ENCODE measurements at places on chromosomes 6 and 20. TPM values are rescaled to one million over a fixed set of nuclear protein-coding genes. Genes with fewer than 3 reads are reported as not detected.

SLC17A1 gene
- total RNA-seq, result not detected

- no peak overlapping the region for H3K27ac ChIP-seq
- H3K27me3 ChIP-seq, result no peaks in the 10 kb centered on the region
- peak; percentile 89 for DNase-seq
- no peak overlapping the region for H3K4me3 ChIP-seq
- H3K36me3 ChIP-seq, result no peaks in the 10 kb centered on the region
Measured at GRCh38 chr20:6651016-6651415, 116.5 kb upstream of the BMP2 start.

DNA sequence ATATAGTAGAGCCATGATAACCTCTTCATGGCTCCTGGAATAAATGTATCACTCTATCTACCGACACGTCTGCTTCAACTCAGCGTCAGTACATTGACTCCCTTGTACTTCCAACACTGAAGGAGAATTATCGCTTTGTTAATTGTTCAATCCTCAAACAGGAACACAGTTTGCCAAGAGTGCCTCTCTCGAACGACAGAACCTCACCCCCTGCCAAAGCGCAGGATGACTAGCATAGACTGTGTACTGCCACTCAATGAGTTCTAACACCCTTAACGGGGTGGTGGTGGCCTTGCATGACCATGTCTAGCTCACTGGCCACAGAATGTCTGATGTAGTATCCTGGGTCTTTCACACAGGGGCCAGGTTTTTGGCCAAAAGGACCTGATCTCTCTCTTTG is 81.4 kb upstream of the HEY2 start:
- H3K4me1 ChIP-seq, result no peaks in the 10 kb centered on the region
- H3K27me3 ChIP-seq, result no peaks in the 10 kb centered on the region
- DNase-seq, result no peak
- no peak overlapping the region for H3K4me3 ChIP-seq
- no peaks in the 10 kb centered on the region for H3K36me3 ChIP-seq

DNA sequence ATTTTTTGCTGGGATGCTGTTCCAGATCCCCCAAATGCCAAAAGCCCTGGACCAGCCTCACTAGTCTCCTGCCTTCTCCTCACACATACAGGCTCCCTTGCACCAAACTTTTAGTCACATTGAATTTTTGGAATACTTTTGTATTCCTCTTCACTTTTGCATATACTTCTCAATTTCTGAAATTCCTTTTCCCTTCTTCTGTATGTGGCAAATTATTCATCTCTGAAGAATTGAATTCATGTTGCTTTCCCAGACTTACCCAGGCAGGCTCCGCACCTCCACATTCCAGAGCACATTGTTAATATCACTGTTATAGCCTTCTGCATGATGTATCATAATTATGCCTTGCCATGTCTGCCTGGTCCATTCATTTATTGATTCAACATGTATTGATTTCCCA is 255.3 kb upstream of the POU3F2 start:
- DNase-seq, result peak; percentile 88
- no peaks in the 10 kb centered on the region for H3K36me3 ChIP-seq
- no peak overlapping the region for H3K27ac ChIP-seq
- H3K27me3 ChIP-seq, result no peaks in the 10 kb centered on the region
- H3K4me1 ChIP-seq, result no peaks in the 10 kb centered on the region

- no peaks in the 10 kb centered on the region for H3K4me1 ChIP-seq
- DNase-seq, result peak; percentile 52
- H3K27me3 ChIP-seq, result no peaks in the 10 kb centered on the region
- H3K36me3 ChIP-seq, result no peaks in the 10 kb centered on the region
Measured at GRCh38 chr6:26172608-26172968, 85.4 kb downstream of the HFE start.

PLEKHG1 gene
- total RNA-seq, result 5.4 TPM

DNA sequence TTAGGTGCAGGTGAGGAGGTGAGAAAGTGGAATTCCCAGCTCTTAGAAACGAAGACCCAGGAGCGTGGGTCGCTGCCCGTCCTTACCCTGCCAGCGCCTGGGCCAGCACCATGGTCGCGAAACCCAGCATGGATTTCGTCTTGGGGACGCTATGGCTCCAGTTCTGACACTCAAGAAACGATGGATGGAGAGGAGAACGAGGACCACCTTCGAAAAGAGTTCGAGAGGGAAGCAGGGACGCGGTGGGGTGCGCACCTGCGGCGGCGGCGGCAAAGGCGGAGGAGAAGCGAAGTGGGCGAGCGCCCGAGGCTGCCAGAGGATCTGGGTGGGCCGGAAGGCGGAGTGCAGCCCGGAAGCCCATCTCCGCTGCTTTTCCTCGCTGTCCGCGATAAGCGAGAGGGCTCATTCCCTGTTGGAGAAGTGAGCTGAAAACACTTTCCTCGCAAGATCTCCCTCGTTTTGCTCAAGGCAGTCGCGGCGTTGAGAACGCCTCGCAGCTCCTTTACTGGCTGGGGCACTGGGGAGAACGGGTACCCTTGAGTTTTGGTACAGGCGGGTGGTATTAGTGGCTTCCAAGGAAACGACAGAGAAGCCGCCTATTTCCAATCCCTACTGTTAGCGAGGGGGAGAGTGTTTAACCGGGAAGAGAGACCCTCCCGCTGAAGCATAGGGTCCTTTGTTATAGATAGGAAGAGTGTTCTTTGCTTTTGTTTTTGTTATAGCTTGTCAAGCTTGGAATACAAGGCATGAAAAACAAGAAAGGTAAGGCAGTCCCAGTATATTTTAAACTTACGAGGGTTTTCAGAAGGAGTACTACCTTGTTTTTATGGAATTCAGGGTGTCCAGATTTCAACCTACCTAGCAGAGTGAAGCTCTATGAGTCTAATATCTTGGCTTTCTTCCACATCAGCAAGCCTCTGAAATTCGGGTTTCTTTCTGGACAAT is 109.5 kb downstream of the TRIM27 start:
- H3K4me1 ChIP-seq, result no peaks in the 10 kb centered on the region
- H3K4me3 ChIP-seq, result no peak overlapping the region
- DNase-seq, result no peak
- peaks cover 40% of the 10 kb centered on the region for H3K27me3 ChIP-seq

- H3K4me3 ChIP-seq, result no peak overlapping the region
- H3K36me3 ChIP-seq, result no peaks in the 10 kb centered on the region
- H3K27ac ChIP-seq, result no peak overlapping the region
- no peaks in the 10 kb centered on the region for H3K27me3 ChIP-seq
Measured at GRCh38 chr6:19059102-19059501, 672.0 kb downstream of the RNF144B start.

- H3K4me3 ChIP-seq, result no peak overlapping the region
- no peak overlapping the region for H3K27ac ChIP-seq
- no peaks in the 10 kb centered on the region for H3K36me3 ChIP-seq
- no peak for DNase-seq
Measured at GRCh38 chr6:108142240-108142639, 23.6 kb upstream of the NR2E1 start.

DNA sequence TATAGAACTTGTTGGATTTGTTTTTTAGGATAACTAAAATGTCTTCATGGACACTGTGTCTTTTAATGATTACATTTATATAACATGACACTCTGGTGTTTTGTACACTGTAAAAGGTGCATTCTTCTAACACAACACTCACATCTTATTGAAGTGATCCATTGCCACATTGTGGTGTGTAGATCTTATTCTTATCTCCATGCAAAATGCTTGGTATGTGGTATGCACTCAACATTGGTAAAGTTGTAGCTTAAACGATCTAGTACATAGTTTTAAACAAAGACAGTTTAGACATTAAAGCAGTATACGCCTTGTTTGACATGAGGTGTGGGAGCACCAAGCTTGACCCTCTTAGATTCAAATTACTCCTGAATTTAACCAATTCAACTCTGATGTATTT is 84.7 kb downstream of the SASH1 start:
- H3K4me3 ChIP-seq, result no peak overlapping the region
- no peak overlapping the region for H3K27ac ChIP-seq
- DNase-seq, result peak; percentile 82
- no peaks in the 10 kb centered on the region for H3K36me3 ChIP-seq

DNA sequence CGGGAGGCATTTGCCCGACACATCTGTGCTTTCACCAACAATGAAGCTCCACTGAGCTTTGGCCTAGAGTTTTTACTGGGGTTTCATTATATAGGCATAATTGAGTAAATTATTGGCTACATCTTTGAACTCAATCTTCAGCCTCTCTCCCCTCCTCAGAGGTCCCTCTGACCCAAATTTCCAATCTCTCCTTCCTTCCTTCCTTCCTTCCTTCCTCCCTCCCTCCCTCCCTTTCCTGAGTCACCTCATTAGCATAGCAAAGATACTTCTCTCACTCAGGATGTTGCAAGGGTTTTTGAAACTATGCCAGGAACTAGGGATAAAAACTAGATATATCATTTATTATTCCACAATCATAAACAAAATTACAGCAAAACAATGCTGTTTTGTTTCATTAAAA is 238.2 kb upstream of the PRND start:
- no peaks in the 10 kb centered on the region for H3K36me3 ChIP-seq
- H3K4me3 ChIP-seq, result no peak overlapping the region
- no peaks in the 10 kb centered on the region for H3K27me3 ChIP-seq

DNA sequence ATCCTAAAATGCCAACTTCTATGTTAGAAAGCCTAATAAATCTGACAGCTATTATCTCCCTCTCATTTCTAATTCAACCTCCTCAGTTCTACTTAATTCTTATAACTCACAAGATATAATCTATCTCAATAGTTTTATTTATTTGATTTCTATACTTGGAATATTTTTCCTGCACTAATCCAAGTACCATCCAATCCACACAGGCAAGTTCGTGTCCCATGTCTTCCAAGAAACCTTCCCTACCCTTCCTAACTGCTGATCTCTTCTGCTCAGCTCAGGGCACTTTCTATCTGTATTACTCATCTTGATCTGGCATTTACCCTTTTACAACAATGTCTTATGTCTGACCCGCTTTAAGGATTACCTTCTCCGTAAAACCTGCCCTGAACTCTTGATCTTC is 18.2 kb downstream of the NCOA5 start:
- H3K4me3 ChIP-seq, result no peak overlapping the region
- H3K36me3 ChIP-seq, result peaks cover 2% of the 10 kb centered on the region
- H3K27ac ChIP-seq, result no peak overlapping the region
- DNase-seq, result peak; percentile 6

HMGCLL1 gene
- total RNA-seq, result 0.51 TPM

GRCh38 chr20:47316776-47317126 is 39.7 kb downstream of the ZMYND8 start:
- DNase-seq, result no peak
- no peaks in the 10 kb centered on the region for H3K27me3 ChIP-seq
- no peak overlapping the region for H3K4me3 ChIP-seq
- peaks cover 2% of the 10 kb centered on the region for H3K36me3 ChIP-seq
- H3K4me1 ChIP-seq, result peaks cover 46% of the 10 kb centered on the region
- H3K27ac ChIP-seq, result peak overlapping the region; percentile 99

GRCh38 chr6:170188571-170189001 is 102.3 kb downstream of the DLL1 start:
- no peaks in the 10 kb centered on the region for H3K36me3 ChIP-seq
- no peak for DNase-seq
- no peak overlapping the region for H3K4me3 ChIP-seq
- no peaks in the 10 kb centered on the region for H3K27me3 ChIP-seq

GABRR1 gene
- total RNA-seq, result not detected

PPP1R16B gene
- total RNA-seq, result under 0.01 TPM

SLC4A11 gene
- 0.51 TPM for total RNA-seq

DNA sequence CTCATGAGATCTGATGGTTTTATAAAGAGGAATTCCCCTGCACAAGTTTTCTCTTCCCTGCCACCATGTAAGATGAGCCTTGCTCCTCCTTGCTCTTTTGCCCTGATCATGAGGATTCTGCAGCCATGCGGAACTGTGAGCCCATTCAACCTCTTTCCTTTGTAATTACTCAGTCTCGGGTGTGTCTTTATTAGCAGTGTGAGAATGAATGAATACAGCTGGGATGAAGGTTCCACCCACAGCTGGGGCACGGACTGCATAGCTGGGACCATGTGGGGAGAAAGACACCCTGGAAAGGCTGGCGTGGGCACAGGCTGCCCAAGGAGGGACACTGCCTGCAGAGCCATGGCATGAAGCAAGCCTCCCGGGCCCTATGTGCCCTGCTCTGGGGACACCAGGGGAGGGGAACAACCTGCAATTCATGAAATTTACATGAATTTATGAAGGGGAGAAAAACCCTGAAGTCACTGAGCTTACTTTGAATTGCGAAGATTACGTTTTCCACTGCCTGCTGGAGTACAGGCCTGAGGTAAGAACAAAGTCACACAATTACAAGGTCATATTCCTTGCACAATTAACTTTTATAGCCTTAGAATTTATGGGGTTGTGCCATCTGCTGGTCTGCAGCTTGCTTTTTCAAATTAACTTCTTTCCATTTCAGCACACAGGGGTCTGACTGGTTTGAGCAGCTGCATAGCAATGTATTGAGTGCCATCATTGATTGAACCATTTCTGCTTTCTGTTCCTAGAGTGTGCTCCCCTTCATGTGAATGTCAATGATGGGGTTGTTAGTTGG is 46.2 kb downstream of the SLC22A1 start:
- H3K27me3 ChIP-seq, result no peaks in the 10 kb centered on the region
- no peaks in the 10 kb centered on the region for H3K36me3 ChIP-seq
- no peak overlapping the region for H3K27ac ChIP-seq

GRCh38 chr6:91415031-91415605 is 828.2 kb upstream of the MAP3K7 start:
- no peaks in the 10 kb centered on the region for H3K36me3 ChIP-seq
- no peaks in the 10 kb centered on the region for H3K27me3 ChIP-seq

- peak; percentile 70 for DNase-seq
- no peak overlapping the region for H3K27ac ChIP-seq
- no peaks in the 10 kb centered on the region for H3K4me1 ChIP-seq
- no peaks in the 10 kb centered on the region for H3K27me3 ChIP-seq
- H3K4me3 ChIP-seq, result no peak overlapping the region
Measured at GRCh38 chr6:77038807-77039206, 424.5 kb downstream of the HTR1B start.

DNA sequence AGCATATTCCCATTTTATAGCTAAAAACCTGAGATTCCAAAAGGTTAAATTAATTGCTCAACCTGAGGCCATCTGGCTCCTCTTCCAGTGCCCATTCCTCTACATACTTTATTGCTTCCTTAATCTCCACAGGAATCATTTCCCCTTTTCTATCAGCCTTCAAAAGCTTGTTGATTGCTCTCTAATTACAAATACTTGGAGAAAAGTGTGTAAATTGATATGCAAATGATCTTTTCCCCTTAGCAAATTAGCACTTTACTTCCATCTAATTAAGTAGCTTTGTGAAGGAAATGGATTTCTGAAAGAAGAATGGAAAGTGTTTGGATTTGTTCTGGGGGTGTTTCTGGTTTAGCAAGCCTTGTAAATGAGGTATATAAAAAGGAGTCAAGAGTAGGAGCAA is 323.3 kb downstream of the GRIK2 start:
- H3K27ac ChIP-seq, result no peak overlapping the region
- H3K36me3 ChIP-seq, result no peaks in the 10 kb centered on the region
- H3K4me3 ChIP-seq, result no peak overlapping the region
- no peak for DNase-seq

GRCh38 chr6:113122060-113122459 is 735.1 kb upstream of the MARCKS start:
- H3K4me1 ChIP-seq, result peaks cover 8% of the 10 kb centered on the region
- DNase-seq, result peak; percentile 99
- no peak overlapping the region for H3K27ac ChIP-seq
- no peak overlapping the region for H3K4me3 ChIP-seq
- no peaks in the 10 kb centered on the region for H3K27me3 ChIP-seq

KHDC1L gene
- total RNA-seq, result not detected

- H3K27ac ChIP-seq, result no peak overlapping the region
- no peak for DNase-seq
- H3K36me3 ChIP-seq, result no peaks in the 10 kb centered on the region
- H3K4me3 ChIP-seq, result no peak overlapping the region
- no peaks in the 10 kb centered on the region for H3K27me3 ChIP-seq
Measured at GRCh38 chr20:56940466-56940865, 311.4 kb downstream of the TFAP2C start.

CPNE5 gene
- total RNA-seq, result 0.26 TPM

All from fibroblast of lung (primary cell).